Spinal cord (tissue), 10 donors: ENCODE measurements at places on chromosomes 16 and 17.
A peak's percentile ranks its signal among the peaks of the same experiment; 100 is the strongest.

DNA sequence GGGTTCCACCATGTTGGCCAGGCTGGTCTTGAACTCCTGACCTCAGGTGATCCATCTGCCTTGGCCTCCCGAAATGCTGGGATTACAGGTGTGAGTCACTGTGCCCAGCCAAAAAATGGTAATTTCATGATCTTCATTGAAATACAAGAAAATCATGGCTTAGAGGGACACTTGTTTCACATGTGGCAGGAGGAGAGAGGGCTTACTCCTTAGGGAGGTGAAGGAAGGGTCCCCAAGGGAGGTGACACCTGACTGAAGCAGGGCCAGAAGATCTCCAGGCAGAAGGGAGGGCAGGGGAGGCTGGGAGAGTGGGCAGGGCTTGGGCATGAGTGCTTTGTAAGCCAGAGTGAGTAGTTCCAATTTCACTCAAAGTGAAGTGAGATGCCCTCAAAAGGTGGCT, 20.0 kb upstream of the ITGAX start:
- DNase-seq = no peak

- DNase-seq = peak; percentile 89
Measured at GRCh38 chr17:80968602-80969029, 23.0 kb upstream of the CHMP6 start.

DNA sequence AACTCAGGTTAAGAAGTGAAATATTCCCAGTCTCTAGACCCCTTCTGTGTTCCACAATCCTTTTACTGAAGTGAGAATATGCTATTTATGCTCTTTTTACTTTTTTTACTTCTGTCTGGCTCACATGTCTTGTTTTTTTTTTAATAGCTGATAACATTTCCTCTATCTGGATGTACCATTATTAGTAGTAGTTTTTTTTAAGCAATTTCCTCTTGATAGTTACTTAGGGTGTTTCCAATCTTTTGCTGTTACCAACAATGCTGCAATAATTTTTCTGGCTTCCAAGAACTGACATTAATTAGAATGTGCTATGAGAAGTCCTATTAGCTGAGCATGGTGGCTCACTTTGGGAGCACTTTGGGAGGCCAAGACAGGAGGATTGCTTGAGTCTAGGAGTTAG, 32.0 kb downstream of the KSR1 start:
- no peak for DNase-seq

DNA sequence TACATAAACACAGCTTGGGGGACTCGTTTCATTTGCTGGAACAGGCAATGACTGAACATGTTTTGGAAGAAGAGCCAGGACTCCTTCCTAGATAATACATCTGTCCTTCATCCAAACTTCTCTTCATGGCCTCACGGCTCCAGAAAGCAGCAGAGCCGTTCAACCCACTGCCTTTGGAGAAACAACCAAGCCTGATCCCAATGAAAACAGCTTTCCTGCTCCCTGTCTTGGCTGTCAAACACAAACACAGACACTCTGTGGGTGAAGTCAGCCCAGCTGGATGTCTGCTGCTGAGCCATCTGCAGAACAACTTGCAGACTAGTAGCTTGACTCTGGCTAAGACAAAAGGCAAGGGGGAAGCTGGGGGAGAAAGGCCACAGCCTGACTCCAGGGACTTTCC, 345.1 kb upstream of the PSMD7 start:
- DNase-seq = peak; percentile 84

GRCh38 chr16:3519581-3519980, 18.8 kb downstream of the CLUAP1 start:
- DNase-seq = no peak

GRCh38 chr16:73858326-73858725, 438.3 kb upstream of the PSMD7 start:
- DNase-seq = peak; percentile 10

GRCh38 chr17:72850410-72851118, 241.9 kb downstream of the SLC39A11 start:
- DNase-seq = no peak

GRCh38 chr16:66933776-66934137, 445 bp downstream of the CIAO2B start:
- no peak for DNase-seq

GRCh38 chr17:3556916-3557767, 470 bp downstream of the TRPV3 start:
- DNase-seq = no peak

DNA sequence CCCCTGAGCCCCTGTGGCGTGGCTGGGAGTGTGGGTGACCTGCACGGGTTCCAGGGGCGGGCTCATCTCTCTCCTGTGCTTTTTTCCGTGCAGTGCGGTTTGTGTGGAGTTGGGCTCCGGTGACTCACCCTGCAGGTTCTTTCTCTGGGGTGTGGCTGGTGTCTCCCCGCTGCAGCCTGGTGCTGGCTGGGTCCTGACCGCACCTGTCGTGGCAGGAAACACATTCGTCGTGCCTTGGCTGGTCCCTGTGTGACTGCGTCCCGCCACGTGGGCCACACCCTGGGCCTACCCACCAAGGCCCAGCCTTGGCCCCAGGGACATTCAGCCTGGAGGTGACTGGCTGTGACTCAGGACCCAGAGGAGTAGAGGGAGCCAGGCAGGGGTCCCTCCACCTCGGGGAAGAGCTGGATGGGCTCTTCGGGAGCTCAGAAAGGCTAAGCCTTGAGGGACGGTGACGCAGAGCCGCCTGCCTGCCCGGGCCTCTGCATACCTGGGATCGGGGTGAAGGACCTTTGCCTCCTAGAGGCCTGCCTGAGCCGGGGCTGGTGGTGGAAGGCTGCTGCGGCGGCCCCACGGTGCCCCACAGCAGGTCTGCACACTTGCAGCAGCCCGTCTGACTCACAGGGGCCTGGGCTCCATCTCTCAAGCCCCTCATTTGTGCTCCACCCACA, 7.8 kb downstream of the TRAF7 start:
- DNase-seq = no peak

DNA sequence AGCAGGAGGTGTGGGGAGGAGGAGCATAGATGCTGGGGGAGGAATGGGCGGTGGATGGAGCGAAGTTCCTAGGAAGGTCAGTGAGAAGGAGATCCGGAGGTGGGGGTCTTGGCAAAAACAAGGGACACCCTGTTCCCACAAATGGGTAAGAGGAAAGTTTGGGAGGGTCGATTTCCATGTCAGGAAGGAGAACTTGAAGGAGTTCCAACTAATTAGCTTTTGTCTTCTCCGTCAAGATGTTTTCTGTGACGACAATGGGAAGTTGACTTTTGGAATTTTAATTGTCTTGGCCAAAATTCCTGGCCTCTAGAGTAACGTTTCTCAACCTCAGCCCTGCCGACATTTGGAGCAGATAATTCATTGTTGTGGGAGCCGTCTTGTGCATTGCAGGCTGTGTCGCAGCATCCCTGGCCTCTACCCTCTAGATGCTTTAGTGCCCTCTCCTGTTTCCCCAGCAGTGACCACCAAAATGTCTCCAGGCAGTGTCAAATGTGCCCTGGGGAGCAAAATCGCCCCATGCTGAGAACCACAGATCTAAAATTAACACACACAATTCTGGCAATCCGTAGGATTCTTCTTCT, 97.1 kb downstream of the PITPNC1 start:
- DNase-seq = peak; percentile 19

DNA sequence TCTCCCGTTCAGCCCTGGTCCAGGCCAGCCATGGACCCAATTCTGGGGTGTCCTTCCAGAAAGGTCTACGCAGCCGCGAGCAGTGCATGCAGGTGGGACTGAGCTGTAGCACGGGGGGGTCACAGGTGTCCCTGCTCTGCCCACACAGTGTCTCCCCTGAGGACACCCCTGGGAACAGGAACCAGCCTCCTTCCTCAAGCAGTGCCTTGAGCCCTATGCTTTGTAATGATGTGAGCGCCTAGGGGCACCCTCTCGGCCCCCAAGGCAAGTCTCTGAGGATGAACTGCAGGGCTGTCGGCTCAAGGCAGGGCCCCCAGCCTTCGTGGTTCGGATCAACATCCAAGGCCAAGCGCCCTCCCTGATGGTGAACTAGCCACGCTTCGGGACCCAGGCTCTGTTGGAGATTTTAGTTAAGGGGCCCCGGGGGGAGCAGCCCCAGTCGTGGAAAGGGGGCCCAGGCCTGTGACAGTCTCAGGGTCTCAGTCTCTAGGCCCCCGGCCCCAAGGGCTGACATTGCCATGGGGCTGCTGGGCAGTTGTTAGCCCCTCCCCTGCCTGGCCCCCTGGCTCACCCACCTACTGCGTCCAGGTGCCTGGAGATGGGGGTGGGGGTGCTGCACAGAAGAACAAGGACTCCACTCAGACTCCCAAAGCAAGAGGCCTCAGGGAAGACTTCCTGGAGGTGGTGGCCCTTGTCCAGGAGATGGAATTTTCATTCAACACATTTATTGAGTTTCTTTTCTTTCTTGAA, 2.3 kb downstream of the IL17C start:
- no peak for DNase-seq

DNA sequence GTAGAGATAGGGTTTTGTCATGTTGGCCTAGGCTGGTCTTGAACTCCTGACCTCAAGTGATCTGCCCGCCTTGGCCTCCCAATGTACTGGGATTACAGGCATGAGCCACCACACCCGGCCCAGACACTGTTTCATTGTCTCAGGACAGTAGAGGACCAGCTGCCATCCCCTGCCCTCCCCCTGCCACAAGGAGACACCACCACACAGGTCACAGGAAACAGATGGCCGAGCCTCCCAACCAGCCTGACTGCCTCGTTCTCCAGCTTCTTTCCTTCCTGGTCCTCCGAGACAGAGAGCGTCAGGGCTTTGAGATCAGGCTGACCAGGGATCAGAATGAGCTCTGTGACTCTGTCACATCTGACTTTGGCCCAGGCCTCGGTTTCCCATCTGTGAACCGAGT, 20.8 kb upstream of the RNPS1 start:
- DNase-seq = no peak

DNA sequence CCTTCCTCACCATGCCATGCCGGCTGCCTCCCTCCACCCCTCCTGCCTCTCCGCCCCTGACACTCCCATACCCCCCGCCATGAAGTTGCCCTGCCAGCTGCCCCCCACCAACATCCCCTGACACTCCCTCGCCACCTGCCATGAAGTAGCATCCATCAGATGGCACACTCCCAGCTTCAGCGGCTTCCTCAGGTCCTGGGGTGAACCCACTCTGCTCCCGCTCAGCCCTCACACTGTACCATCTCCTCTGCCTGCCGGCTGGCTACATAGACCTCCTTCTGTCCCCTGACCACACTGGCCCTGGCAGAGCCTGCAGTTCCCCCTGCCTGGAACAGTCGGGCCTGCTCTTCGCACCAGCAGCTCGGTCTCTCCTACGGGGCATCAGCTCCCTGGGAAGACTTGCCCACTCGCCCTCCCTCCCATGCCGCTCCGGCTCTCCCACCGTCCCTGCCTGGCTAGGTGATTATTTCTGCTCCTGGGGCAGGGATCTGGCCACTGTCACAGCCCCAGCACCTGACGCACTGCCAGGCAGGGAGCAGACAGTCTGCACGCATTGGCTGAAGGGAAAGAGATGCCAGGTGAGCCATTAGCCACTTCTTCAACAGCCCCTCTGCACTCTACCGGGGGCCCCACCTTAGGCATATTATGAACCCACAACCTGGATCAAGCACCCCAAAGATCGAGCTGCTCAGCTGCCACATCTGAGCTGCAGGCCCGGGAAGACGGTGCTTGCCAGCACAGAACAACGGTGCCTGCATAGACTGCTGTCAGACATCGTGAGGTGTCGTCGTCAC, 9.0 kb downstream of the CANT1 start:
- DNase-seq = no peak

DNA sequence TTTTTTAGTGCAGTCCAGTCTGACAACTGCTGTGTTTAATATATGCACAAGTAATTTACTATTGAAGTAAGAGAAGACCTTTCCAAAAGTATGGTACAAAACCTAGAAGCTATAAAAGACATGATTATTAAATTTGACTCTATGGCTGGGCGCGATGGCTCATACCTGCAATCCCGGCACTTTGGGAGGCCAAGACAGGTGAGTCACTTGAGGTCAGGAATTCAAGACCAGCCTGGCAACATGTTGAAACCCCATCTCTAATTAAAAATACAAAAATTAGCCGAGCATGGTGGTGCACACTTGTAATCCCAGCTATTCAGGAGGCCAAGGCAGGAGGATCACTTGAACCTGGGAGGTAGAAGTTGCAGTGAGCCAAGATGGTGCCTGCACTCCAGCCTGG, 41.4 kb upstream of the VWA3A start:
- DNase-seq = no peak

GRCh38 chr17:41941168-41941567, 10.8 kb downstream of the ODAD4 start:
- DNase-seq = no peak

DNA sequence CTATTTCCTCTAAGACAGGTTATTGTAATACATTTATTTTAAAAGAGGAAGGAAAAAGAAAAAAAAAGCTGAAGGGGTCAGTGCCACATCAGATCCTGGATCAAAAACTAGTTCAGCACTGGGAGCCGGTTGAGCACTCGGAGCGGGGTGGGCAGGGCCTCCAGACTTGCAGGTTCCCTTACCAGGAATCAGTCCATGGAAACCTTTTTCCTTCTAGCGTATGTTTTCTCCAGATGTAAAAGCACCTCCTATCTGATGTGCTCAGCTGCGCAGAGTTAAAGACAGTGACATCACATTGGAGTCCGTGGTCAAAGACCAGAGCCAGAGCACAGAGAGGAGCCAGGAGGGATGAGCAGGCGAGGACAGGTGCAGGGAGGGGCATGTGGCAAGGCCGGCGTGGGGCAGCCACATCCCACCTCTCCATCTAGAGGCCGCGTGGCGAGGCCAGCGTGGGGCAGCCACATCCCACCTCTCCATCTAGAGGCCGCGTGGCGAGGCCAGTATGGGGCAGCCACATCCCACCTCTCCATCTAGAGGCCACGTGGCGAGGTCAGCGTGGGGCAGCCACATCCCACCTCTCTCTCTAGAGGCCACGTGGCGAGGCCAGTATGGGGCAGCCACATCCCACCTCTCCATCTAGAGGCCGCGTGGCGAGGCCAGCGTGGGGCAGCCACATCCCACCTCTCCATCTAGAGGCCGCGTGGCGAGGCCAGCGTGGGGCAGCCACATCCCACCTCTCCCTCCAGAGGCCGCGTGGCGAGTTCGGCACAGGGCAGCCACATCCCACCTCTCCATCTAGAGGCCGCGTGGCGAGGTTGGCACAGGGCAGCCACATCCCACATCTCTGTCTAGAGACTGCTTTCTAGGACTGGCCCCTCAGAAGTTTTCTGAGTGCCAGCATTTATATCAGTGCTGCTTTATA, 166.8 kb upstream of the CHMP6 start:
- no peak for DNase-seq

DNA sequence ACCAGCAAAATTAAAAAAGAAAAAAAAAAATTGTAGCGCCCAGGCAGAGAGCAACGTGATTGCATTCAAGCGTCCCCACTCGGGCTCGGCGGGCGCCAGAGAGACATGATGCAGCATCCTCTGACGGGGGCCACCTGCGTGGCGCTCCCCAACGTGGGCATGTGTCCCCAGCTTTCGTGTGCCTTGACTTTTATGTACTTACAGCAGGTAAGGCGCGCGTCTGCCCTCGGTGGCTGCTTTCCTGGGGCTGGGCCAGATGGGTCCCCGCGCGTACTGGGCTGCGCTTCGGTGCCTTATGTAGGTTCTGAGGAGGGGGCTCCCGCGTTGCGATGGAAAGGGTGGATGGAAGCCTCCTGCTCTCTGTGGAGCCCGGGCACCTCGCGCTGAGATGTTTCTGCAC, 28.4 kb upstream of the RBFOX1 start:
- no peak for DNase-seq

GRCh38 chr16:85967111-85967510, 68.1 kb downstream of the IRF8 start:
- DNase-seq = no peak

- no peak for DNase-seq
Measured at GRCh38 chr17:41467561-41467960, 375 bp upstream of the KRT32 start.
